Hippocampal formation (tissue), 2 donors: ENCODE measurements at places on chromosomes 7 and 10.

GRCh38 chr7:136640977-136641376 lies 227.5 kb upstream of the CHRM2 start:
- no peak for DNase-seq

- DNase-seq: no peak
These were observed 539.4 kb downstream of the PARD3 start for GRCh38 chr10:34275626-34276130.

DNA sequence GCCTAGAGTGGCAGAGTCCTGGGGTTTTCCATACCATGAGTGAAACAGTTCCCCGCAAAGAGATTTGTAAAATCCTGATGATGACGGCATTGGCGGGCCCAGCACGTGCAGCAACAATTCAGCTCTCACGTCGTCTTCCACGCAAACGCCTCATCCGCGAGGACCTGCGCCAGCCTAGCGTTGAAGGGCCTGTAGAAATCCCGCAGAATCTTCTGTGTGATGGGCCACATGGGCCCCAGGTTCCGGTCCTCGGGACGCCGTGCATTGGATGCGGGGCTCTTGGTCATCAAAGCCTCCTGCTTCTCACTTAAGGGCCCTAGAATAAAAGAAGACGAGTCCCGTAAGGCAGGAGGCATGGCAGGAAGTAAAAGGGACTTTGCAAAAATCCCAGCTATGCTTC lies 83.4 kb downstream of the CHST15 start:
- no peak for DNase-seq

DNA sequence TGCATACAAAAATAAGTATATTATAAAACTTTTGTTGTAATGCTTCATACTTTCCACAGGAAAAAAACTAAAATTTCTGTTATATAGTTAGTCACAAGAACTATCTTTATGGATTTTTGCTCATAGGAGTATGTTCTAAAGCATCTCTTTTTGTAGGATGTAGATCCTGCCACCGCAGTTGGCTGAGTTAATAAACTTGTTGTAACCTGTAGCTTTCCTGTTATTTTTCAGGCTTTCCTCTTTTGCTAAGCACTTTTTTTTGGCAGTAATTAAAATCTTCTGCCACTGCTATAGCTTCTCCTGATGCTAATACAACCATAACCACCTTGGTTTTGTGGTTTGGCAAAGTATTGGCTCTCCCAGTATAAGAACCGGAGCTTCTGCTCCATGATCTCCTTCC lies 60.3 kb downstream of the WNT2 start:
- no peak for DNase-seq

DNA sequence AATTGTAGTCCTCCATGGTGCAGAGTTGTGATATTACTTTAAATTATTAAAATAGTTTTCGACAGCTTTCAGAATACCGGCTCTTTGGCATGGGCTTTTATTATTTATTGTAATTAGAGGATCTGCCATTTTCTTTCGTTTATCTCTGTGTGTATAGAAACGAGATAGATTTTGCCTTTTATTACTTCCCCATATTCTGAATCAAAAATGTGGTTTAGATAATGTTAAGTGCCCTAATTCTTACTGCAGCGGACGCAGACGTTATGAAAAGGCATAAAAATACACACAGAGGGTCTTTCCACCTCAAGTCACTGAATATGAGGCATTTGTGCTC lies 1.9 kb upstream of the ARID5B start:
- no peak for DNase-seq

- DNase-seq: no peak
These were observed 865.9 kb downstream of the CNTNAP2 start for GRCh38 chr7:146982482-146982881.

GRCh38 chr7:19119870-19120486 lies 2.5 kb upstream of the TWIST1 start:
- no peak for DNase-seq

- DNase-seq: no peak
These were observed 64.4 kb upstream of the AHR start for GRCh38 chr7:17234030-17234397.

GRCh38 chr7:99453105-99453504 lies 12.9 kb downstream of the ATP5MF start:
- no peak for DNase-seq

- DNase-seq: no peak
These were observed 25.1 kb downstream of the TBXAS1 start for GRCh38 chr7:139854124-139854511.
